ENCODE measurements at places on chromosomes 7 and 10. TPM values are rescaled to one million over a fixed set of nuclear protein-coding genes. Genes with fewer than 3 reads are reported as not detected.

DNA sequence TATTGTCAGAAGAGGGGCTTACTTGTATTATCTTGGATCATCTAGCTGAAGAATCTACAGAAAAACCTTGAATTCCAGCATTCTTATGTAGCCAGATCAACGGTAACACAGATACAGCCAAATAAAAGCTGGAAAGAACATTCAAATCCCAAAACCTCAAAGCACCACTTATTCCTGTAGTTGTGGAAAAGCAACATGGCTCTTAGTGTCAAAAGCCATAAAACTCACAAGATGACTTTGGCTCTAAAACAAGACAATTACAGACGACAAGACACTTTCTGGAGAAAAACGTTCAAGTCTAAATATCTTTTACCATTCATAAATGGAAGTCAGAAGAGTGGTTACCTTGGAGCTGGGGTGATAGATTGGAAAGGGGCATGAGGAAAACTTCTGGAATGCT is 173.0 kb downstream of the HERPUD2 start:
- no peaks in the 10 kb centered on the region for H3K27me3 ChIP-seq
- no peak overlapping the region for H3K27ac ChIP-seq
- H3K36me3 ChIP-seq = no peaks in the 10 kb centered on the region
- DNase-seq = no peak
- no peaks in the 10 kb centered on the region for H3K4me1 ChIP-seq

DNA sequence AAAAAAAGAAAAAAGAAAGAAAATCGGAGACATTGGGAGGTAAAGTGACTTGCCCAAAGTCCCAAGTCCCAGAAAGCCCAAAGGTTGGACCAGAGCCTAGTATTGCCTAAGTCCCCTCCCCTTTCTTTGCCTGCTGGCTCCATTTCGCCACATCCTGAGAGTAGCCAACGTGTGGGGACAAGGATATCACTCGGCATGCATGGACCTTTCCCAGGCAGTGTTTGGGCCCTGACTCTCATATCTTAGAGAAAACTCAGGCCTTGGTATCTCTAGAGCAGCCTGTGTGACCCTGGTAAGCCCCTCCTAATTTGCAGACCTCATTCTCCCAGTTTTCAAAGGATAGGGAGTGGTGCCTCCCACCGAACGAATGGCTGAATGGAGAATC is 294.2 kb upstream of the ZMIZ1 start:
- no peak overlapping the region for H3K4me3 ChIP-seq
- no peaks in the 10 kb centered on the region for H3K4me1 ChIP-seq
- no peaks in the 10 kb centered on the region for H3K27me3 ChIP-seq
- no peak overlapping the region for H3K27ac ChIP-seq
- no peaks in the 10 kb centered on the region for H3K36me3 ChIP-seq

GRCh38 chr10:26637521-26638275 is 59.8 kb upstream of the PDSS1 start:
- no peaks in the 10 kb centered on the region for H3K27me3 ChIP-seq
- H3K27ac ChIP-seq = no peak overlapping the region
- no peaks in the 10 kb centered on the region for H3K36me3 ChIP-seq

DNA sequence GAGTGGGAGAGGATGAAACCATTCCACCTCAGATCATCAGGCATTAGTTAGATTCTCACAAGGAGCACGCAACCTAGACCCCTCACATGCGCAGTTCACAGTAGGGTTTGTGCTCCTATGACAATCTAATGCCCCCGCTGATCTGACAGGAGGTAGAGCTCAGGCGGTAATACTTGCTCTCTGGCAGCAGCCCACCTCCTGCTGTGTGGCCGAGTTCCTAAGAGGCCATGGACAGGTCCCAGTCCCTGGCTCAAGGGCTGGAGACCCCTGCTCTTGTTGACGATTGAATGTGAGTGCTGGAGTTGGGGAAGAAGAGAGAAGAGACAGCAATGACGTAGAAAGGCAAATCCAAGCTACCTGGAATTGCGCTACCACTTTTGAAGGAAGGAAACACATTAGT is 267.2 kb downstream of the TFEC start:
- no peaks in the 10 kb centered on the region for H3K4me1 ChIP-seq
- DNase-seq = no peak
- no peaks in the 10 kb centered on the region for H3K27me3 ChIP-seq
- no peak overlapping the region for H3K4me3 ChIP-seq
- H3K27ac ChIP-seq = no peak overlapping the region

OR13A1 gene
- not detected for total RNA-seq

INA gene
- total RNA-seq = not detected

LRIT2 gene
- total RNA-seq = not detected

Measured in CD4-positive, alpha-beta memory T cell (primary cell).